ENCODE measurements at places on chromosomes 16 and 17.

DNA sequence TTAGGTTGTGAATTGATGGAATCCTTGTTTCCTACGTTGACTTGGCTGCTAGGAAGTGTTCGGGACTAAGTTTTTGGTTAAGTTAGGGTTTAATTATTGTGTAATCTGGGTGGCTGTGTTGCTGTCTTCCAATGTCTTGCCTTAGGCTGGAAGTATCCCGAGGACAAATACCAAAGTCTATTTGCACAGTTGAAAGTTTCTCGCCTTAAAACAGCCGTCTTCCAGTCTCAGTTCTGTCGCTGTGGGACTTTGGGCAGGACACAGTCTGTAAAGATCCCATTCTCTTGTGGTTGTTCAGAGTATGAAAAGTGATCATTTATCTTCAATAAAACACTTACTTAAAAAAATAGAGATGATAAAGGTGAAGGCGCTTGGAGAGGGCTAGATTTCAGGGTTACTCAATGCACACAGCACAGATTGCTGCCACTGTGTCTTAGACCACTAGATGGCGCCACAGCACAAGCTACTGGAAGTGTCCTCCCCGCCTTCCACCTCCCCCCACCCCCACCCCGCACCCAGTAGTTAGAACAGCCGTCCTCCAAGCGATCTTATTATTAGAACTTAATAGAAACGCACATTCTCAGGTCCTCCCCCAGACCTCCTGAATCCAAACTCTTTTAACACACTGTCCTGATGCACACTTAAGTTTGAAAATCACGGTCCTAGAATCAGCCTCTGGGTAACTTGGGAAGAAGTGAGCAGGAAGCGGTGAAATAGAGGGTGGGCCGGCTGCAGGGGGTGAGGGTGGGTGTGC is 45.8 kb downstream of the AKAP1 start:
- peak; percentile 100 for DNase-seq

DNA sequence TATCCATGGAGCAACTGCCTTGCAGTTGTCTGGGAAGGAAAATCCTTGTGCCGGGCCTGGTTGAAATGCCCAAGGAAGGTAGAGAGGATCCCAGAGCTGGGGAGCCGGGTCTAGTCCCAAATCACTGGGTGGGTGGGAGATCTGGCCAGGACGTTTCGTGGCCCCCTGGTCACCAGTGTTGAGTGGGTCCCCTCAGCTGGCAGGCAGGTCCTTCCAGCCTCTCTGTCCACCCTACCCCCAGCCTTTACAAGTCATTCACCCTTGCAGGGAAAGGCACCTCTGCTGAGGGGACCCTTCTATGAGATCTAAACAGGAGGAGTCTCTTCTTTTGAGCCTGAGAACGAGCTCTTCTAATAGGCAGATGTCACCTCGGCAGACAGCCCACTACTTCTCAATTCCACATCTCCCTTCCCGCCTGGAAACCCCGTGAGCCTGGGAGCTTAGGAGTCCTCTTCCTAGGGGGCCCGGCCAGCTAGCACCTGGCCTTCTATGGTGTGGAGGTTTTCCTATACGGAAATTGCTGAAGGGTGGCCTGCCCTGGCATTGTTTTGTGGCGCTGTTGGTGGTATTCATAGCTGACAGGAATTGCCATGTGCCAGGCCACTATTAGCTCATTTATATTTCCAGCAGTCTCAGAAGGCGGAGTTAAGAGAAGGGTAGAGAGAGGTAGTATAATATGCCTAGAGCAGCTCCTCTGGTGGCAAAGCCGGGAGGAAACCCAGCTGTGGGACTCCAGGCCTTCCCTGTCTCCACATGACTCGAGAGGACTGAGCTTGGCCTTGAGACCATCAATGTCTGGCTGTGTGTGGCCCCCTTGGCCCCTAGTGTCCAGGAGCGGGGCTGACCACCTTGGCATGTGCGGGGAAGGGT is 13.3 kb downstream of the MPRIP start:
- peak; percentile 51 for DNase-seq

- no peak for DNase-seq
Observed at GRCh38 chr17:660453-660852, 54.2 kb downstream of the VPS53 start.

GRCh38 chr17:75685499-75685898 is 18.4 kb downstream of the SAP30BP start:
- DNase-seq: no peak

DNA sequence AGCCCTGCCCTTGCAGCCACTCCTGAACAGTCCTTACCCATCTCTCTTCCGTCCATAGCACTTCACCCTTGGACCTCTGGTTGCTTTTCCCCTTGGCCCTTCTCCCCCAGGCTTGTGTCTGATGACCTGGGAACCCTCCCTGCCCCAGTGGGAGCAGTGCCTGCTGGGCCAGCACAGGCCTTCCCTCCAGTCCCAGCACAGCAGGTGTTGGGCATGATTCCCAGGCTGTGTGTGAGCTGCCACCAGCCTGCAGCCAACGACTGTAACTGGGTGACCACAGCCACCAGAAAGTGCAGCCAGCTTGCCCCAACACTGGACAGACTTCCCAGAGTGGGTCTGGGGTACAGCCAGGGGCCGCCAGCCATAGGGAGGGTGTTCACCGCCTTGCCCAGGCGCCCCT is 30.0 kb downstream of the CRAMP1 start:
- no peak for DNase-seq

- DNase-seq: no peak
Observed at GRCh38 chr17:73379826-73380225, 68.0 kb upstream of the CDC42EP4 start.

GRCh38 chr17:66018786-66019185 is 173.1 kb downstream of the CEP112 start:
- no peak for DNase-seq

GRCh38 chr17:75031972-75032719 is 14.6 kb downstream of the ATP5PD start:
- peak; percentile 73 for DNase-seq

DNA sequence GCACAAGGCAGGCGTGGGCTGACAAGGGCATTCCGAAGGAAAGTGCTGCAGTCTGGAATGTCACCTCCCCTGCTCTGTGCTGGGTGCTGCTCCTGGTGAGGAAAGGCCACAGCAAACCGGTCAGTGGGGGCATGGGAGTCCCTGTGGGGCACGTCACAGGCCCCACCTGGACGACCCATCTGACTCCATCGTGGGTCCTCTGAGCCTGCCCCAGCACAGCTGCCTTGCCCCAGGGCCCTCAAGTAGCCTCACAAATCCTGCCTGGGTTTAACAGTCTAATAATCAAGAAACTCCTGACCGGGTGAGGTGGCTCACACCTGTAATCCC is 2.8 kb upstream of the MYO15B start:
- DNase-seq: no peak
